Esophagus mucosa (tissue), 1 donor: ENCODE measurements at places on chromosomes 12 and 14. TPM values are rescaled to one million over a fixed set of nuclear protein-coding genes. Genes with fewer than 3 reads are reported as not detected.

DNA sequence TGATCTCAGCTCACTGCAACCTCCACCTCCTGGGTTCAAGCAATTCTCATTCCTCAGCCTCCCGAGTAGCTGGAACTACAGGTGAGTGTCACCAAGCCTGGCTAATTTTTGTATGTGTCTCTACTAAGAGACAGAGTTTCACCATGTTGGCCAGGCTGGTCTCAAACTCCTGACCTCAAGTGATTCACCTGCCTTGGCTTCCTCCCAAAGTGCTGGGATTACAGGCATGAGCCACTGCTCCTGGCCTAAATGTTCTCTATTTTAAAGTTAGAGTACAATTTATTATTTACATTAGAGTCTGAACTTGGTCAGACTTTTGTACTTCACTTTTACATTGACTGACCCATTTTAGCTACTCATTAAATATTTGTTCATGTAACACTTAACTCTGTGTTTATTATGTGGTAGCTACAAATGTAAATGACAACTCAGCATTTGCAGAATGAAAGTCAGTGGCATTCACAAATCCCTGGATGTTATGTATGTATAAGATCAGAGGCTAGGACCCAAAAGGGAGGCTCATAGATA is 409.6 kb downstream of the APAF1 start:
- no peak for ATAC-seq

GRCh38 chr12:59067083-59067482 is 146.8 kb upstream of the LRIG3 start:
- ATAC-seq: peak; percentile 78

DNA sequence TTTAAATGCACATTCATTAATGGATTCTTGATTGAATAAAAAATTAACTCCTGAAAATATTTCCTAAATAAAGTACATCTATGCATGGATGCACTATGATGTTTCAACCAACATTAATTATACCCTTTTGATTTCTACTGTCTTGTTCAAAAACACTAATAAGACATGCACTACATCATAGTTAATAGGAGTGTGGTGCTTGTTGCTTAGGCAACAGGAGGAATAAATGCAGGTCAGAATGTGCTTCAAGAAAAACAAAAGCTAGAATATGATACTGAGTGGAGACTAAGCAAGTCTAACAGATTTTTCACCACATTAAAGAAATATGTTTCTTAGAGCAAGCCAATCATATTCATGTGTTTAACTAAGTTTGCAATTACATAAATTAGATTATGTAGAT is 495.8 kb upstream of the GARIN6 start:
- ATAC-seq: no peak

DNA sequence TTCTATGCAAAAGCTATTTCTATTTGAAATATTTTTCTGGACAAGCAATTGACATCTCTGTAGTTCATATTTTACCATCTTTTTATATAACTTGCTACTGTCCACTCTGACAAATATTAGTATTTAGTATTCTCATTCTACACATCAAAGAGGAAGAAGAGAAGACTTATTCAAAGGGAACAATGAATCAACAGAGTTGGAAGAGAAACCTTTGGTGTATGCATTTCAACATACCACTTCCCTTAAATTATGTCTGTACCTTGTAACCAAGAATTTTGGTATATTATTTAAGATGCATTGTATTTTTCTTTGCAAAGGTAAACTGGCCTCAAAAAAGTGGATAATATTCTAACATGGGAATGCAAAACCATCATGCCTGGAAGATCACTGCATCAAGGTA is 72.1 kb upstream of the DUSP6 start:
- ATAC-seq: no peak

Gene MEG3
- 7.4 TPM for total RNA-seq

GRCh38 chr12:89461190-89461589 is 63.4 kb downstream of the GALNT4 start:
- ATAC-seq: no peak

- no peak for ATAC-seq
Observed at GRCh38 chr12:2513141-2514037, 281.4 kb upstream of the FKBP4 start.

GRCh38 chr12:9957834-9958233 is 13.4 kb upstream of the CLEC12A start:
- no peak for ATAC-seq

- no peak for ATAC-seq
Observed at GRCh38 chr12:124491310-124491709, 76.1 kb downstream of the NCOR2 start.
